Lower leg skin (tissue), 4 donors: ENCODE measurements at places on chromosomes 5 and 9. TPM values are rescaled to one million over a fixed set of nuclear protein-coding genes. Genes with fewer than 3 reads are reported as not detected.

Gene NCS1
- total RNA-seq, result 14.4 TPM

Gene ENTREP1
- total RNA-seq, result 15.0 TPM

Gene RPL12
- 2,461 TPM for total RNA-seq

Gene ECSCR
- 1.4 TPM for total RNA-seq

Gene SLC6A7
- 0.88 TPM for total RNA-seq

Gene PCDHGC3
- 80.8 TPM for total RNA-seq

Gene FAXDC2
- total RNA-seq, result 72.8 TPM

Gene BSPRY
- total RNA-seq, result 56.9 TPM

Gene SYNPO
- total RNA-seq, result 3.8 TPM

Gene CLIC3
- total RNA-seq, result 160 TPM

Gene PKD2L2
- total RNA-seq, result not detected

Gene GAPVD1
- 51.0 TPM for total RNA-seq

Gene PCDHB14
- 5.4 TPM for total RNA-seq

Gene PDCD1LG2
- total RNA-seq, result not detected

Gene TRPM6
- 1.2 TPM for total RNA-seq

Gene FBLL1
- total RNA-seq, result 0.49 TPM

Gene OTP
- total RNA-seq, result not detected

Gene TSLP
- total RNA-seq, result 0.30 TPM

Gene SLC4A9
- total RNA-seq, result 0.10 TPM

Gene PDZD2
- 150 TPM for total RNA-seq

Gene C9
- total RNA-seq, result not detected

Gene SPINK7
- 44.1 TPM for total RNA-seq

Gene GPX8
- 2.6 TPM for total RNA-seq

Gene ADAMTS2
- total RNA-seq, result 10.6 TPM
